ENCODE measurements at places on chromosomes 4 and X.

GRCh38 chrX:124863303-124863702, 456.4 kb upstream of the TEX13C start:
- DNase-seq: no peak

DNA sequence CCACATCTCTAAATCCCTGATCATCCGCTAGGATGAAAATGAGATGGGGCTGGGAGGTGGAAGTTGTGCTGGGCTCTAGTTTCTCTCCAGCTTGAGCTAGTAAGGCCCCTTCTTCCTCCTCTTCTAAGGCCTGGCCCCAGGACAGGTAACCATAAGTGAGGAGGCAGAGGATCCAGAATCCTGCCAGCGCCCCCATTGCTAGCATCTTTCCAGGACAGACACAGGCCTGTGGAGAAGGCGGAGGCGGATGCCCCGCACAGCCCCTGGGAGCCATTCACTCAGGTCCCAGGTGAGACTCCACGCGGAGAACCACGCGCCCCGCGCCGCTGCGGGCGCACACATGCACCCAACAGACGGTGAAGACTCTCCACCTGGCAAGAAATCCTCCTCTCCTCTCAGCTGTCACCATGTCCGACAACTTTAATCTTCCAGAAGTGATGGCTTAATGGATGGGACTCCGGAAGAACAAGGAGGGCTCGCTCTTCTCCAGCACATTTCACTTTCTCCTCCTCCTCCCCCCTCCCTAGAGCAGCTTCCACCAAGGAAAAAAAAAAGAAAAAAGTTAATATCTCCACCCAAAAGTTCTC, 793 bp downstream of the ARSJ start:
- DNase-seq: peak; percentile 34

DNA sequence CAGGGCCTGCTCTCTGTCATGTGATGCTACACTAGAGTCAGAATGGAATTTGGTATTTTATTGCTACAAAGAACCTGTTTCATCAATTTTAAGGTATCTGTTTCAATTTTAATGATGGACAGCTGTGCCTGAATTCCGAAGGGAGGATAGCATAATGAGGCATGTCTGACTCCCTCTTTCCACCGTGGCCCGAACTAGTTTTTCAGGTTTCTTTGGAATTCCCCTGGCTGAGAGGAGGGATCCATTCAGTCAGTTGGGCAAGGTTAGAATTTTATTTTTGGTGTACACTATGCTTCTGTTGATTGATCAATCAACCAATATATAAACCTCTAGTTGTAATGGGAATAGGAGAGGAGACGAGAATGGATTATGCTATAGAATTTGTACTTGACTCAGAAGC, 761.8 kb downstream of the FAM133A start:
- no peak for DNase-seq

GRCh38 chrX:38560776-38561125, 591 bp upstream of the TSPAN7 start:
- DNase-seq: no peak

DNA sequence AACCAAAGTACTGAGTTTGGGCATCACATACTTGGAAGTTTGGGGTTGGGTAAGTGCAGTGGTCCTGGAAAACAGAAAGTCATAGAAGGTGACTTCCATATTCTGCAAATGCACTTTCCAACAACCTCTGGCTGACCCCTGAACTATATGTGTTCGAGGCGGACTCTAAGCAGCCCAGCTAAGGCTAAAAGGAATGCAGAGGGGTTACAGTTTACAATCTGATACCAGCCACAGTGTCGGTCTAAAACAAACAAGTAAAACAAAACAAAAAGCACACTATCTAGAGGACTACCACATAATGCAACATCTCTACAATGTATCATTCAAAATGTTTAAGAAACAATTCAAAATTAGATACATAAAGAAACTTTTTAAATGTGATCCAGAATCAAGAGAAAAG, 185.6 kb downstream of the ADAMTS3 start:
- DNase-seq: no peak

DNA sequence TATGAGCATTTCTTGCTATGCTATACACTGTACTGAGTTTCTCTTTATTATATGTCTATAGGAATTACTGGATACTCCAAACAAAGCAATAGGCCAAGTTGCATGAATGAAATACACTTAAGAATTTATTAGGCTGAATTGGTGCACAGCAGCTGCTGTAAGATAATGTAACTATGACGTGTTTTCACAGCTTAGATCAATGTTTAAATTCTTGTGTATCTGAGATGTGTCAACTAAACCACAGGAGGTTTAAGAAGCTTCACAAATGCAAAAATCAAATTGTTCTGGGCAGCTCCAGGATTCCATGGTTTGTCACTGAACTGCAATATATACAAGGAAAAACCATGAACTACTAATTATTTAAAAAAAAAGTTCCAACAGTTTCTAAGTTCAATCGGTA, 156.7 kb downstream of the MAPK10 start:
- no peak for DNase-seq

- peak; percentile 28 for DNase-seq
Observed at GRCh38 chrX:31099536-31100090, 27.8 kb upstream of the FTHL17 start.

DNA sequence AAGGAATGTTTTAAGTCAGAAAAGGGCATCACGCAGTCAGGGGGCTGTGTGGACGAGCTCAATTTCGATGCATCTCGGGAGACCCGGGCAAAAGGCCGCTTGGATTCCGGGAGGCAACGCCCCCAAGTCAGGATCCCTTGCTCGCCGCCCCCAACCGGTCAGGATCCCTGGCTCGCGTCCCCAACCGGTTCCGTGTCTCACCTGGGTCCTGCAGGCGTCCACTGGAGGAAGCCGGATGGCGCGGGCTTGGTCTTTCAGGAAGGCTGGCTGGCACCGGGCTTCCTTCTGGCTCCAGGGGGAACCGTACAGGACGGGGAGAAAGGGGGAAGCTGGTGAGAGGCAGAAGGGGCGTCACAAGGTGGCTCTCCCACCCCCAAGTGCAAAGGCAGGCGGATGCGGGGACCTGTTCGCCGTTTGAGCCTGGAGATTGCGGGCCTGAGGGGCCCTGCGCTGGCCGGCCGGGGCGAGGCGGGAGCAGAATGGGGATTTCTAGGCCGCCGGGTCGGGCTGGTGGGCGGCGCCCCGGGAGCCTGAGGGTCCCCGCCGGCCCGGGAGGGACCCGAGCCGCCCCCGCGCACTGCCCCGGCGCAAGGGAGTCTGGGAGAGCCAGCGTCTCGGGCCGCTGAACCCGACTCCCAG, 84.7 kb downstream of the HPRT1 start:
- no peak for DNase-seq

DNA sequence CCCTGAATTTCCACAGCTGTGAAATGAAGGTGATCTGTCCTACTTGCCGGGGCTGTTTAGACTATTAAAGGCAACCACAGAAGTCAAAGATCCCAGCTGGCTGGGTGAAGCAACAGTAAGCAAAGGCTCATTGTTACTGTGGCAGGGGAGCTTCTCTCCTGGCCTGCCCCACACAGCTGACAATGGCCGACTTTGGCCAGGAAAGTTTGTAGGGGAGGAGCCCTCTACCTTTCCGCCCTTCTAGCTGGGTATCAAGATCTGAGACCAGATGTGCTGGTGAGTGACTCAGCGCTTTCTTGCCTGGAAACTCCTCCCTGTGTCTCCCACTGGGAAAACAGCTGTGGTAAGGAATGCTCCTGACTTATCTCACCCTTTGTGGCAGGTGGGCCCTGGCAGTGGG, 21.1 kb downstream of the RASSF6 start:
- peak; percentile 84 for DNase-seq

DNA sequence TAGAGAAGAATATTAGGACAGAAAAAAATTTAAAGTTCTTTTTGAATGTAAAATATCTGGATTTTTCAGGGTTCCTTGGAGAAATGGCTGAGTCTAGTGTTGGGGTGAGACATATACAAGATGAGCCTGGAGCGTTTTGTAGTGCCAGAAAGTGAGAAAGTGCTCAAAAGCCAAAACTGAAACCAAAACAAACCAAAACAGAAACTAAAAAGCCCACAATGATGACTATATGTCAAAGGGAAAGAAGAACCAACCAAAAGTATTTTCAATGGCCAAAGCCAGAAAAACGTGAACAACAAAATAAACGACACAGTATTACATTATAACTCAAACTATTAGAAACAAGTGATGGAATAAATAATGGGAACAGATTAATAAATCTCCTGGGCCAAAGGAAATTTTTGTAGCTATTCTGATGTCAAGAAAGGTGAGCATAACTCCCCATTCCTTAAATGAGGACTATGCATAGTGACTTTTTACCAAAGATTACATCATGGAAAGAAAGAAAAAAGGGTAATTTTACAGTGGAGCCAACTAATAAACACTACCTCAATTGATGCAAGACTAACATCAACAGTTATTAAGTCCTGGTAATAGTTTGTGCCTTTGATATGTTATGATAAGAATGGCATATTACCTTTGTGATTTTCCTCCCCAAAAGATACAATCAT, 1137.6 kb downstream of the C4orf33 start:
- DNase-seq: no peak

DNA sequence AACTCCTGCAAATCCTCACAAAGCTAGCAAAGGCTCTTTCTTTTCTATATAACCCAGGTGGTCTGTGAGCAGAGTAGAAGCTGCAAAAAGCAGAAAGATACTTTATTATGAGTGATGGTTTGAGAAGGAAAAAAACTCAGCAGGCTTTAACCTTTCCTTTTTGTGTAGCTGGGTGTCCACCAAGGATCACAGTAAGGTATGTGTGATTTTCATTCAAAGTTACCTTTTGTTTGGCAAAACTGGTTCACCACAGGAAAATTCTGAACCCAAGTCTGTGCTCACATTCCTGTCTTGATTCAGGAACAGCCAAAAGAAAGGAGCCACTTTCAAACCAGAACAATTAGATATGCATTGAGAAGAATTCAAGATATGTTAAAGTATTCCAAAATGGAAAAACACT, 35.7 kb downstream of the FRAS1 start:
- DNase-seq: peak; percentile 20

GRCh38 chr4:24559889-24560288, 24.5 kb downstream of the DHX15 start:
- DNase-seq: no peak

DNA sequence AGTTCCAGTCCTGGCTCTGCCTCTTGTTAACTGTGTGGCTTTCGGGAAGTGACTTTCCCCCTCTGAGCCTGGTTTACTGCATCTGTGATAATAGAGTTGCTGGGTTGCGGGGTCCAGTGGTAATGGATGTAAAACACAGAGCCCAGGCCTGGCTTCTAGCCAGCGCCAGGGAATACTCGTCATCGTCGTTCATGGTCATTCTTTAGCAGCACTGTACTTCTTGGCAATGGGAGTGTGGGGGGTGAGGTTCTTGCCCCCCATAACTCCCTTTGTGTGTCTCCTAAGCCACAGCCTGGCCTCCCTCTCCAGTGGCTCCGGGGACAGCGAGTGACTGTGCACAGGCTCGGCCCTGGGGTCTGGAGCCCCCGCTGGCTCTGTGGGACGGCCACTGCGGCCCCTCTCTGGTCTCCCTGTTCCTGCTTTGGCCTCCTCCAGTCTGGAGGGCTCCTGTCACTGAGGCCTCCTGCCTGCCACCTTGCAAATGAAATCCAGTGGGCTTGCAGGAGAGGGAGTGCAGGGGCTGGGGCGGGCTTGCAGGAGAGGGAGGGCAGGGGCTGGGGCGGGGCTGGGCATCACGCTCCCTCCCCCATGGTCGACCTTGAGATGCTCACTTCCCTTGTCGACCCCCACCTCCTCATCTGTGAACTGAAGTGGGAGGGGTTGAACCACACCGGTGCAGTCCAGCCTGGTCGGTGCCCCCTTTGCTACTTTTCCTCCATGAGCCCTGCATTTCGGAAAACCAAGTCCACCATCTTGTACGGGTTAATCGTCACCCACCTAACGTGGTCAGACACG, 13.2 kb downstream of the PSAPL1 start:
- no peak for DNase-seq

DNA sequence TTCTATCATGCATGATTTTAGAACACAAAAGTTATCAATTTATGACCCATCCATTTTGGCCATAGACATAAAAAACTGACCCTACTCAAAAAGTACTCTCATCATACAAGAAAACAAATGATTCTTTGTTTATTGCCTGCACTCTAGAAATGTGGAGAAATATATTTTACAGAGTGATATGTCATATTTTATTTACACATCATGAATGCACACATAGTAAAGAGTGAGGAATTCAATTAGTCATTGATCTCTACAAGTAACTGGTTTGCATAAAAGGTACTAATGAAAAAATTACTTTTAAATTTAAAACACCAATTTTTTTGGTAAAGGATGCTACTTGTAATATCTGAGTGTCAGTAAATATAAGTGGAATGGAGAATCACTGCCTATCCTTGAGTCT, 242.5 kb upstream of the FAT4 start:
- no peak for DNase-seq

DNA sequence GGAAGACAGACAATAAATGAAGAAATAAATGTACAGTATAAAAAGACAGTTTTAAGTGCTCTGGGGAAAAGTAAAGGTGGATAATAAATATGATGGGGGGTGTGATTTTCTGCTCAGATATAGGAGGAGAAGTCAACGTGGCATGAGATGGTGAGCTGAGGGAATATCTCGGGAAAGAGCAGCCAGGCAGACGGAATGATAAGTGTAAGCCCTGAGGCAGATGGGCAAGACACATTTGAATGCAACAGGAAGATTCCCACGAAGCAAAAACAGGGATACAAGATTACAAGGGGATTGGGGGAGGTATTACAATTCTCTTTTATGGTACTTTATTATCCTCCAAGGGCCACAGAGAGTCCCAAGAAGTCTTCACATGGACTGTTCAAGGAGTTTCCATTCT, 11.1 kb downstream of the ANXA3 start:
- no peak for DNase-seq

DNA sequence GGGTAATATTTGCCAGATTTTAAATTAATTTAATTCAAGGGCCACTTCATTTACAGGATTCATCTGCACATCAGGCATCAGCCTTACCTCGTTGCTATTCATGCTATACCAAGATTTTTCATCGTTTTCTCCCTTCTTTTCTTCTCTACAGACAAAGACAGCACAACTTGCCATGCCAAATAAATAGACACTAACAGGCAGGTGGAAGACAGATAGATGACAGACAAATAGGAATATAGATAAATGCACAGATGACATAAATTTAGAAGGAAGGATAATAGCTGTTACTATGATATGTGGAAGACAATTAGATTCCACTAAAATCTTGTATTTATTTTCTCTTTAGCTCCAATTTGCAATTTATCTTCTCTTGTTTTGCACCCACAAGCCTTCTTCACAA, 164.5 kb upstream of the ARX start:
- DNase-seq: no peak

GRCh38 chr4:94722748-94723147, 35.0 kb upstream of the BMPR1B start:
- DNase-seq: peak; percentile 32

DNA sequence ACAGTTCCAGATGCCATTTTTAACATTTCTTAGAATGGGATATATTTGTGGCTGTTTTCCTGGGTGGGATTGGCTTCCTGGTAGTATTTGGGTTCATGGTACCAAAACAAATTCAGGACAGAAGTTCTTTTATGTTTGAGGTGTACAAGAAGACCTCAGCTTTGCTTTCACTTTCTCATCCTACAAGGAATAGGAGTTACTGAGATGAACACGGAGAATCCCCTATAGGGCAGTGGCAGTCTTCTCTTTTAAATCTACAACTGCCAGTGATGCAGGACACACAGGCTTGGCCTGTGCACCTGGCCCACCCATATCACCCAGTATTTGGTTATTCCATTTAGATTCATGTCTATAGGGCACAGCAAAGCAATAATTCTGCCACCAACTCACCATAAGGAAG, 35.2 kb downstream of the SLC10A7 start:
- DNase-seq: no peak

Measured in SJCRH30 (cell line).